ENCODE measurements at places on chromosomes 12 and 14.

GRCh38 chr14:73757876-73758391 lies 43.8 kb upstream of the PNMA1 start:
- no peak for DNase-seq

DNA sequence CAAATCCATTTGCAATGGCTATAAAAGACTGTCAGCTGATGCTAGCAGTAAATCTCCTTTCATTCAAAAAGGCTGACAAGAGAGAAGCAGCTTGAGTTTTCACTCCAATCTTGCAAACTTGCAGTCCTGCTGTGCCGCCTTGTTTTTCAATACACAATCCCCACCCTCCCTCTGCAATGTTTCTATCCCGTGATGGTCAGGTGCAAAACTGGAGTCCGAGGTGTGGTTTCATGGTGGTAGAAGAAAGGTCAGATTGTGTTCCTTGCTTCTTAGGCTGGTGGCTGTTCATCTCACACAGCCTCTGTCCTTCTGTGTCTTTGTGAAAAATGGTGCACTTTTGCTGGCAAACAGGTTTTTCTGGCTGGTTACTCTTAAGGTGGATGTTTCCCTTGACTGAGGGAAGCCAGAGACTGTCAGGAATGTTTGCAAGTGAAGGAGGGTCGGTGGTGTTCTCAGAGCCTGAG lies 27.7 kb upstream of the TBX3 start:
- no peak for DNase-seq

GRCh38 chr12:128754275-128754674 lies 69.5 kb downstream of the SLC15A4 start:
- no peak for DNase-seq

GRCh38 chr12:59365133-59365532 lies 230.7 kb upstream of the SLC16A7 start:
- no peak for DNase-seq

GRCh38 chr14:53042480-53042879 lies 91.6 kb upstream of the FERMT2 start:
- no peak for DNase-seq

GRCh38 chr12:12469386-12469785 lies 93.3 kb downstream of the DUSP16 start:
- DNase-seq, result no peak

DNA sequence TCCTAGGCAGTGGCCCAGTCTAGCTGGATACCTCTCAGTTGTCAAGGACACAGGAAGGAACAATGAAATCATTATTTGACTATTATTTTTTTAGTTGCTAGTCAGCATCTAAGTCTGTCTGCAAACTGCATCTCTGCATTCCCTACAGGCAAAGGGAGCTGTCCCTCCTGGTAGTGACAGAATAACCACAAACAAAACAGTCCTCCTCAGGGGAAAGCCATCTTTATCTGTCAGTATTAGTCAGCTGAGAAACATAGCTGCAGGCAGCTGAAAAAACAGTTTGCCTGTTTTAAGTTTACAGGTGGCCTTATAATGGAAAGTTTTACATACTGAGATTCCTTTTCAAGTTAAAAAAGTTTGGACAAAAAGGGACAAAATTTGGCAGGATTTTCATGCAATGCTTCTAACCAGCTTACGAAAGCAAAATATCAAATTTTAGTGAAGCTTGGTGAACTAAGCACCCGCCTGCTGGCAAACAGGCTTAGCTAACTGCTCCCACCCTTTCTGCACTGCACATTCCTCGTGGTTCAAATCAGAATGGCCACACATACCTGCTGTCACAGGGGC lies 29.5 kb downstream of the SLC25A21 start:
- no peak for DNase-seq

GRCh38 chr14:93011141-93011529 lies 88.2 kb downstream of the CHGA start:
- no peak for DNase-seq

DNA sequence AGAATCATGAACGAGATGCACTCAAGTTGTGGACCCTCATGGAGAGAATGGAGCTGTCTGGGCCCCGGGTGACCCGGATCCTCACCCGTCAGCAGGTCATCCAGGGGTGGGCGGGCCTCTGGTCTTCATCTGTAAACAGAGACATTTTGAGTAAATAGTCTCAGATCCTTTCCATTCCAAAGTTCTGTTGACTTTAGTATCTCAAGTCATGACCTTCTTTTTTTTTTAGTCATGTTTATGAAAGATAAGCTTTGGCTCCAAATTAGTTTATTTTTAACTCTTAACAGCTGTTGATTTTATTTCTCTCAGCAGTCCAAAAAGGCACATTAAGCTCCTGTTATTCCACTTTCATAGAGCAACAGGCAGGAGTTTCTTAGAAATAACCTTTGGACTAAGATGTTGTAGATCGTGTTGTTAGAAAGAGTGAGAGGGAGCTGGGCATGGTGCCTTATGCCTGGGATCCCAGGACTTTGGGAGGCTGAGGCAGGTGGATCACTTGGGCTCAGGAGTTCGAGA lies 48.9 kb upstream of the AMN start:
- no peak for DNase-seq

GRCh38 chr12:111556676-111557075 lies 42.4 kb downstream of the ATXN2 start:
- DNase-seq, result no peak

GRCh38 chr14:76976240-76977005 lies 52.1 kb downstream of the IRF2BPL start:
- no peak for DNase-seq

DNA sequence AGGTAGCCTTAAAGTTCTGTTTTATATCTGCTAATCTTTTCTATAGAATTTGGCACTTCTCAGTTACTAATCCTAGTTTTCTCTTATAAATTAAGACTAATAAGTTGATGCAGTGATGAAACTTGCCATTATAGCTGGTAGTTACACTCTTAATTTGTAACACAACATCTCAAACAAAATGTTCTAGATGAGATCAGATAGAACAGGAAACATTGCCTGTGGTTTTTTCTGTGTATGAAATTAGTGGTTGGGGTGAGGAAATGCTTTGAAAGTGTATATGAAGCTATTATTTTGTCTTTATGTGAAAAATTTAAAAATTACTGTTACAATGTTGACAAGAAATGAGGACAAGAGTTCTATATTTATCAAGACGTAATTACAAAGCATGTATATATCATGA lies 91.9 kb downstream of the PCNX1 start:
- DNase-seq, result no peak

GRCh38 chr14:21300892-21301291 lies 21.0 kb downstream of the RPGRIP1 start:
- no peak for DNase-seq

GRCh38 chr12:111143271-111143670 lies 222.9 kb upstream of the MYL2 start:
- DNase-seq, result no peak

DNA sequence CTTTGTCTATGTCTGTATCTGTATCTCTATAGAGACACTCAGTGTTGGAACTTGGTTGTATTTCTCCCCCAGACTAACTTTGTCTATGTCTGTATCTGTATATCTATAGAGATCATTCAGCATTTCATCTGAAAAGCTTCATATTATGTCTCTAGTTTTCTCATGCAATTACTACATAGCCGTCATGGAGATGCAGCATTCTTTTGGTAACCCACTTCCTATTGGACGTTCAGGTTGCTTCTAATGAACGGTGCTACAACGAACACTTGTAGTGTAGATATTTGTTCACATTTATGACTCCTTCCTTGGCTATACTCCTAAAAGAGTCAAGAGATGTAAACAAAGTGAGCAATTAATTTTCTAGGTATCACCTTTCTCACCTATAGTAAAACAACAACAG lies 81.5 kb upstream of the KCNA1 start:
- DNase-seq, result no peak
